NCI-H2081 (cell line): ENCODE measurements at places on chromosomes 6 and 20.

GRCh38 chr20:42923348-42923918, 266.3 kb downstream of the PTPRT start:
- no peak for DNase-seq

DNA sequence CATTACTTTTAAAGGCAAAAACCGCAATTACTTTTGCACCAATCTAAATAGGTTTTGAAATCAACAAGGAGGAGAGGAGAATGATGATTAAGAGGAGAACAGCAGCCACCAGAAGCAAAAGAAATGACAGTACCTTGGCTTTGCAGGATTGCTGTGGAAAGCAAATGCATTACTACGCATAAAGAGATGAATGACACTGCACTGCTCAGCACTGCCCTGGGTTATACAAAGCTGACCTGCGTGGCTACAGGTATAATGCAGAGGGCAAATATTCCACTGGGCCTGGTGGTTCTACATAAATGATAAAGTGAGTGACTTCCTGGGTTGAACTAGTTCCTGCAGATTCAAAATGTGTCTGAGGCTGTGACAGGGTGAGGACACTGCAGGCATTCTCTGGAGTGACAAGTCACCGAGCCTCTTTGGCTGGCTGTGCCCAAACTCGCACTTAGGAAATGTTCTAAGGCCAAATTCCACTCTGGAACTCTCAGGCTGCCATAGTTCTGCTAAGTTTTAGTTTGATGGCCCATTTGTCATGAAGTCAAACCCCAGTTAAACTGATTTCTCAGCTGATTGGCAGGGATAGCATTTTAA, 78.6 kb downstream of the INSM1 start:
- DNase-seq: no peak

GRCh38 chr6:85400331-85400730, 49.6 kb upstream of the NT5E start:
- no peak for DNase-seq

- no peak for DNase-seq
Measured at GRCh38 chr20:4951299-4951698, 50.0 kb downstream of the SLC23A2 start.

GRCh38 chr6:156028335-156029131, 572.9 kb upstream of the NOX3 start:
- DNase-seq: peak; percentile 2

DNA sequence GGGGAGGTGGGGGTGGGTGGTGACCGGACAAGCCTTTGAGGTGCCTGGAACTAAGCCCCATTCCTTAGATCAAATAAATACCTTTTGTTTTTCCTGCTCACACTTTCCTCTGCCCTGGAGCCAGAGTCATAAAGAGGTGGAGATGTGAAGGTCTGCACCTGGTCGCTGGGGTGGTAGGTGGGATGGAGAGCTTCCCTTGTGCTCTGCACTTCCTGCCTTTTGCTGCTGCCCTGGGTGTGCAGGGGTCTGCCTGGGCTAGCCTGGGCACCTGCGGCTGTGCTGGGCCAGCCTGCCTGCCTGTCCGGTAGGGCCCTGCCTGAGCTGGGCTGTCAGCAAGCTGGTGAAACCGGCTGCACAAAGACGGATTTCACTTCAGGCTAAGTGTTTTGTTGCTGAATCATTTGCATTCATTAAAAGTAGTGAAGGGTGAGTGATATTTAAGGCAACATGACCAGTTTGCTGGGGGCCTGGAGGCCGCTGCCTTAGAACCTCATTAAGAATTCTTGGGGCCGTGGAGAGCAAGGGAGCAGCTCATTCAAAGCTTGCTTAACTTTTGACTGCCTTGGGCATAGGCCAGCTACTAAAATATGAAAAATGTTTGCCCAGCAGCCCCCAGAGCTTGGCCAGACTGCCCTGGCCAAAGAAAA, 20.5 kb downstream of the PTK7 start:
- DNase-seq: no peak
